ENCODE measurements at places on chromosomes 2 and 18. TPM values are rescaled to one million over a fixed set of nuclear protein-coding genes. Genes with fewer than 3 reads are reported as not detected.

DNA sequence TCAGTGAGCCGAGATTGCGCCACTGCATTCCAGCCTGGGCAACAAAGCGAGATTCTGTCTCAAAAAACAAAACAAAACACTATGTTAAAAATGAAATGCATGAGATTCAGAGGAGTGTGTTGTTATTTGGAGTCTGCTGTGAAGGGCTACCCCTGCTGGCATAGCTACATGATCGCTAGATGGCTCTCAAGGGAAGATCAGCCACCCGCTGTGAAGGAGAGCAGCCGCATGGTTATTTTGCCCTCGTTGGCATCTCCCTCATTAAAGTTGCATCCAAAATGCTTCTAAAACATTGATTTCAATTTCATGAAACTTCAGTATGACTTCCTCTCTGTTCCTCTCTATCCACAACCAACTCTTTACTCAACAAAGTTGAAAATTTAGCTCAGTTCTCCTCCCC, 54.8 kb upstream of the NDUFV2 start:
- no peak overlapping the region for H3K4me3 ChIP-seq
- H3K27me3 ChIP-seq = no peaks in the 10 kb centered on the region
- no peak for DNase-seq
- H3K4me1 ChIP-seq = no peaks in the 10 kb centered on the region

- no peak for DNase-seq
- no peak overlapping the region for H3K4me3 ChIP-seq
- no peaks in the 10 kb centered on the region for H3K36me3 ChIP-seq
- H3K4me1 ChIP-seq = no peaks in the 10 kb centered on the region
Observed at GRCh38 chr2:234420408-234420807, 76.5 kb downstream of the ARL4C start.

GRCh38 chr2:149559341-149560068, 28.1 kb downstream of the MMADHC start:
- DNase-seq = no peak
- H3K4me1 ChIP-seq = no peaks in the 10 kb centered on the region
- no peak overlapping the region for H3K27ac ChIP-seq
- no peaks in the 10 kb centered on the region for H3K36me3 ChIP-seq
- H3K27me3 ChIP-seq = no peaks in the 10 kb centered on the region
- no peak overlapping the region for H3K4me3 ChIP-seq

DNA sequence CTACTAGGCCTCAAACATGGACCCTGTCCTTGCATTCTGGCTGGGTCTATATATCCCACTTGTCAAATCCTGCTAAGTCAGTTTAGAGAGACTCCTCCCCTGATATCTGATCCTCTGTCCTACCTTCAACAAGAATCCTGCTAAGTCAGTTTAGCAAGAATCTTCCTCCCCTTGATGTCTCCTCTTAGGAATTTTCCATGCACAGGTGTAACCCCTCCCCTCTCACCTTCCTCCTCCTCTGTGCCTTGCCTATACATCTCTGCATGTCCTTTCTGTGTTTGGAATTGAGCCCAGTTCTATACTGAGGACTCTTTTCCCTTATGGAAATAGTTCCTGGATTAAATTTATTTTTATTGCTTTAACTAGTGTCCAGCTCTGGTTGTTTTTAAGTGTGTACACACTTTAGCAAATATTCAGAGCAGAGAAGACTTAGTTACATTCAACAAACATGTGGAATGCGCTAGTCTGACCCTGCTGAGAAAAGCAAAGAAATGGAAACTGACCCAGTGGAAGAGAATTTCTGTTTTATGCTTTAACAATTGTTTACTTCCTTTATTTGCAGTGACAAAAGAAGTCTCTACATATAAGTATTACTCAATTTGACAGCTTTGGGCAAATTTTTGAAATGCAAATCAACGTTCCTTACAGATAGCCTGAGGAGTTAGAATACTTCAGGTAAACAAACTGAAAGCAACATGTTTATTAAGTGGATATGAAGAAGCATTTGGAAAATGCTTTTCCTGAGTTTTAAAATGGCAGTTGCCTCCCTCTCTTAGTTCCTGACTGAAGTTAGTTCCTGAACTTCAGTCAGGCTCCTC, 80.6 kb downstream of the RIT2 start:
- H3K27me3 ChIP-seq = no peaks in the 10 kb centered on the region
- no peak overlapping the region for H3K4me3 ChIP-seq
- no peaks in the 10 kb centered on the region for H3K36me3 ChIP-seq
- H3K27ac ChIP-seq = no peak overlapping the region
- DNase-seq = no peak

The DES gene
- total RNA-seq = 17,979 TPM

The EML4 gene
- 3.6 TPM for total RNA-seq
